ENCODE measurements at places on chromosomes 4 and X.

GRCh38 chrX:40897718-40898270, 162.5 kb upstream of the MED14 start:
- DNase-seq = no peak

DNA sequence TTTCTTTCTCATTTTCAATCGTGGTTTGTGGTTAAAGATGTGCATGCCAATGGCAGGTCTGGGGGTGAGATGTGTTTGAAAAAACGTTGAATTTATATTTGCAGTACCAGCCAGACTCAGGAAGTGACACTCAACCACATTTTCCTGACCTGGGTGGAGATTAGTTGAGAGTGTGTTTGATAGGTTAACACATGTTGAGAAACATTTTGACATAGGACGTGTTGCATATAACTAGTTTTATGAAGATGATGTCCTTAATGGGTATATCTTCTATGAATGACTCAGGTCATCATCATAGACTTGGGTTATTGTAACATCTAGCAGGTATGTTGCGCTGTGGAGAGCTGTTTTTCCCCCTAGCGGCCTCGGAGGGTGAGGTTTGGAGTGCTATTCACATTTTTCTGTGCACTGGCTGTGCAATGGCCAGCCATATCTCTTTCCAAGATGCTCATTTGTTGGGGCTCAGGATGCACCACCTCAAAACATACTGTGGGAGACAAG, 21.7 kb upstream of the CD38 start:
- DNase-seq = peak; percentile 83

DNA sequence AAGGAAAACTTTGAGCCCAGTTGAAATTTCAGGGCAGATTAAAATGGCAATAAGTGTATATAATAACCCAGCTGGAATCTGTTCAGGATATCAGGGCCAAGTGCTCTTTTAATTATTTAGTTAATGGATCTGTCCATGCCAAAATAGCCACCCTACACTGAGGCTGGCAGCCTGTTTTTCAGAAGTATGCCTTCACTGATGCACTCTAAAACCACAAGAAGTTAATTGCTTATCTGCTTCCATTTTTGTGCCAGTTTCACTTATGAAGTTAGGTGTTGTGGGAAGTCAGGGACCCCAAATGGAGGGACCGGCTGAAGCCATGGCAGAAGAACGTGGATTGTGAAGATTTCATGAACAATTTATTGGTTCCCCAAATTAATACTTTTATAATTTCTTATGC, 960.3 kb downstream of the C4orf33 start:
- no peak for DNase-seq

DNA sequence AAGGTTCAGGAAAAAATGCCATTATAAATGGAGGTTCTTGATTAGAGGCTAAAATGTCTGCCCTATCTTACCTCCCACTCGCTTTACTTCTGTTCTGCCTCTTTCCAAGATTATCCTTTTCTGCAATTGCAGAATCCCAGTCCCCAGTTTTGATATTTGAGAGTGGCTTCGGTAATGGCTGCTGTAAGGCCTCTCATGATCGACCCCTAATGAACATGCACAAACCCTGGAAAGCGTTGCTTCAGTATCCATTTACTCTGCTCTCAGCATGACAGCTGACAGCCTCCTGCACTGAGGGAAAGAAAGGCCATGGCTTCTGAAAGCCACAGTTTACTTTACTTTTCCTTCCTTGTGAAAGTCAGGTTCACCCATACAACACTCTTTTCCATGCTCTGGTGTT, 325.4 kb upstream of the GALNT7 start:
- DNase-seq = no peak

- no peak for DNase-seq
Measured at GRCh38 chrX:51917604-51918003, 24.2 kb downstream of the MAGED1 start.

DNA sequence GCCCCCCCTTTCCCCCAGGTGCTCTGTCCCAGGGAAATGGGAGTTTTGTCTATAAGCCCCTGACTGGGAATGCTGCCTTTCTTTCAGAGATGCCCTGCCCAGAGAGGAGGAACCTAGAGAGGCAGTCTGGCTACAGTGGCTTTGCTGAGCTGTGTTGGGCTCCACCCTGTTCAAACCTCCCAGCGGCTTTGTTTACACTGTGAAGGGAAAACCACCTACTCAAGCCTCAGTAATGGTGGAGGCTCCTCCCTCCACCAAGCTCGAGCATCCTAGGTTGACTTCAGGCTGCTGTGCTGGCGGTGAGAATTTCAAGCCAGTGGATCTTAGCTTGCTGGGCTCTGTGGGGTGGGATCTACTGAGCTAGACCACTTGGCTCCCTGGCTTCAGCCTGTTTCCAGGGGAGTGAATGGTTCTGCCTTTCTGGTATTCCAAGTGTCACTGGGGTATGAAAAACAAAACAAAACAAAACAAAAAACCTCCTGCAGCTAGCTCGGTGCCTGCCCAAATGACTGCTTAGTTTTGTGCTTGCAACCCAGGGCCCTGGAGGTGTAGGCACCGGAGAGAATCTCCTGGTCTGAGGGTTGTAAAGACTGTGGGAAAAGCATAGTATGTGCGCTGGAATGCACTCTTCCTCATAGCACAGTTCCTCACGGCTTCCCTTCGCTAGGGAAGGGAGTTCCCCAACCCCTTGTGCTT, 41.7 kb downstream of the ITM2A start:
- DNase-seq = peak; percentile 5

DNA sequence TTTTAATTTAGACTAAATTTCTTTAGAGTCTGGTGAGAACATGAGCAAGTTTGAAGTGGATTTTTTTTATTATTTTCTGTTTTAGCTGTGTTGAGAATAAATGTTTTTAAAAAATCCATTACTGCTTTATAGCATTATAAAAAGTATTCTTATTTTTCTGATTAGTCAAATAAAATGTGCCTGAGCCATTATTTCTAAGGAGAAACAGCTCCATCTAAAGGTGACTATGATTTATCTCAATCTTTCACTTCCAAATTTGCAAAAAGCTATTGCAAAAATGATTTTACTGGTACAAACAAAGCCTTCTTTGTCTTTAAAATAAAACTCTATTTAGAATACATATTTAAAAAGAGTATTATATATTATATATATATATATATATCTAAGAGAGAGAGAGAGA, 959.2 kb downstream of the FAM133A start:
- no peak for DNase-seq

DNA sequence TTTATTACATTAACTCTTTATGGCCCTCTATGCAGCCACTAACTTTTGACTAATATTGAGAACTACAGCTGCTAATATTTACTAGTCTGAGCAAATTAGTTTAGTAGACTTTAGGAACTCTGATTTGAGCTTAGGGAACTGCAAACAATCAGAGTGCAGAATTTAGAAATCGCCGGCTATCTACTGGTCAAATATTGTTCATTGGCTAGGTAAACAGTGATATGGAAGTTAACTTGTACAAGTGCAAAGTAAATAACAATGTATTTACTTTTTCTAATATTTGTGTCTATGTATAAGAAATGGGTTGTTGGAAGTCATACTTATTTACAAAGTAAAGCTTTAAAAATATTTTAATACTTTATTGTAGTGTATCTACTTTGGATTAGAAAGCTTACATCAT, 279.6 kb downstream of the CFAP299 start:
- no peak for DNase-seq

DNA sequence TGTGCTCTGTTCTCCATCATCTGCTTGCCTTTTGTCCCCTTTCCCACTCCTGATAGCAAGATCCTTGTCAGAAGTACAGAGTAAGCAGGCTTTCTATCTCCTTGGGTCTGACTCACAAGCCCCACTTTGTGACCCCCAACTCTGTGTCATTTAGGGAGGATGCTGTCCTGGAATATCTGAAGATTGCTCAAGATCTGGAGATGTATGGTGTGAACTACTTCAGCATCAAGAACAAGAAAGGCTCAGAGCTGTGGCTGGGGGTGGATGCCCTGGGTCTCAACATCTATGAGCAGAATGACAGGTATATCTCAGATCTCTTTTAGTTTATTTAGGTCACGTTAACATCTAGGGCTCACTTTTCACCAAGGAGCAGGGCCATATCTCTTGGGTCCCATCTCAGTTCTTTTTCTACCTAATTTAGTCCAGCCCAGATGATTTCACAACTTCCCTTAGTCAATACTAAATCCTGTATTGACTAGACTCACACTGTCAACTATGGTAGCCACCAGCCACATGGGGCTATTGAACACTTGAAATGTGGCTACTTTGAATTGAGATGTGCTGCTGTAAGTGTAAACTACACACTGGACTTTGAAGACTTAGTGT, 64.3 kb downstream of the MSN start:
- no peak for DNase-seq

DNA sequence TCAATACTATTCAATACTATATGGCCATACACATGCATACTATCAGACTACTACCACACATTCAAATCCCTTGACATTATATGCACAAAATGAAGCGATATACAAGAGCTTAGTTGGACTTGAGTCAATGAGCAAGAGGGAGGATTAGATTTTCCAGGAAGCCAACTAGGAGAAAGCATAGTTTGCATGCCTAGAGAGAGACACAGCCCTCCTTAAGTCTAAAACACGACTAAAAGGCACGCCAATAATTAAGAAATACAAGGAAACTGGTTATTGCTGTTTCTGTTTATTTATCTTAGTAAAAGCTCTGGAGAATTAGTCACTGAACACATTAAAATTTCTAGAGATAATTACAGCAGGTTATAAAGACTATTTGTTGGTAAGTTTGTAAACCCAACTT, 21.8 kb downstream of the MBNL3 start:
- no peak for DNase-seq

- no peak for DNase-seq
Measured at GRCh38 chr4:181345931-181346330, 897.3 kb upstream of the TENM3 start.

GRCh38 chr4:39319676-39320075, 46.5 kb downstream of the RFC1 start:
- no peak for DNase-seq

- DNase-seq = no peak
Measured at GRCh38 chr4:83010111-83010521, 507 bp downstream of the LIN54 start.

DNA sequence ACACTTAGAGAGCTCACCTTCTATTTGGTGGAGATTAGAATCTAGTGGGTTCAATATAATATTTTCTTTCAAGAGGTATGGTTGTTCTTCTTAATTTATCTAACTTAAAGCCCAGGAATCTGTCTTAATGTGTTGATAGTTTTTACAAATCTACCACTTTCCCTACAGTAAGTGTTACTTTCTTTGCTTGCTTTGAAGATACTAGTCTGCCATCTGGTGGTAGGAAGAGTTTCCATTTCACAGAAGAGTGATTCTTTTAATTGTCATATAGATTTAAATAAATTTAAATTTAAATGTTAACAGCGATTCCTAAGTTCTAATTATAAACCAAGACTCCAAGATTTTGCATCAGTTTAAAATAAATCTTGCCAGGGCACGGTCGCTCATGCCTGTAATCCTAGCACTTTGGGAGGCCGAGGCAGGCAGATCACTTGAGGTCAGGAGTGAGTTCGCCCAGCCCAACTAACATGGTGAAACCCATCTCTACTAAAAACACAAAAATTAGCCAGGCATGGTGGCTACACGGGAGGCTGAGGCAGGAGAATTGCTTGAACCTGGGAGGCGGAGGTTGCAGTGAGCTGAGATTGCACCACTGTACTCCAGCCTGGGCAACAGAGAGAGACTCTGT, 43.5 kb downstream of the NUDT9 start:
- DNase-seq = no peak

- no peak for DNase-seq
Measured at GRCh38 chr4:181952478-181952877, 290.7 kb upstream of the TENM3 start.

GRCh38 chrX:132488180-132488705, 595 bp downstream of the MBNL3 start:
- DNase-seq = peak; percentile 40

GRCh38 chrX:45527834-45528233, 327.2 kb upstream of the DIPK2B start:
- no peak for DNase-seq

DNA sequence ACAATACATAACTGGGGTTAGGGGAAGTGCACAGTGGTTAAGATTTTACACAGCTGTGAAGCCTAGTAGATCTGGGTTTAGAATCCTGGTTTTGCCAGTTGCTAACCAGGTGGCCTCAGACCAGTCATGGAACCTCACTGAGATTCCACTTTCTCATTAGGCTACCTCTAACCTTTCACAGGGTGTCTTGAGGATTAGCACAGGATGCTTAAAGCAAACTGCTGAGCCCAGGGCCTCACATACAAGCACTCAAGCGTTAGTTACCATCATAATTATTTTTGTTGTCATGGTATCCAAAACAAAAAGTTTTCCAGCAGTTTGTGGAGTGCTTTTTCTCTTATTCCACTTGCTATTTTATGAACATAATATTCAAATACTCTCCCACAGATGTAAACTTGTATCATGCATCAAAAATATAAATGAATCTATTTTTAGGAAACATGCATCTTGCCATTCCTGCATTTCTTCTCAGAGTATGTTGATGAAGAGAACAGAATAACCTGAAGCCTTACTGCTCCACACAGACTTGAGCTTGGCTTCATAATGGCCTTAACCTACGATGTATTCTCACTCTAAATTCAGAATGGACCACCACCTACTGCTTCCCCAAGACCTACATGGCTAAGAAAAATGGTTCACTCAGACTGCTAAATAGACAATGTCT, 12.6 kb downstream of the AP1S2 start:
- no peak for DNase-seq

DNA sequence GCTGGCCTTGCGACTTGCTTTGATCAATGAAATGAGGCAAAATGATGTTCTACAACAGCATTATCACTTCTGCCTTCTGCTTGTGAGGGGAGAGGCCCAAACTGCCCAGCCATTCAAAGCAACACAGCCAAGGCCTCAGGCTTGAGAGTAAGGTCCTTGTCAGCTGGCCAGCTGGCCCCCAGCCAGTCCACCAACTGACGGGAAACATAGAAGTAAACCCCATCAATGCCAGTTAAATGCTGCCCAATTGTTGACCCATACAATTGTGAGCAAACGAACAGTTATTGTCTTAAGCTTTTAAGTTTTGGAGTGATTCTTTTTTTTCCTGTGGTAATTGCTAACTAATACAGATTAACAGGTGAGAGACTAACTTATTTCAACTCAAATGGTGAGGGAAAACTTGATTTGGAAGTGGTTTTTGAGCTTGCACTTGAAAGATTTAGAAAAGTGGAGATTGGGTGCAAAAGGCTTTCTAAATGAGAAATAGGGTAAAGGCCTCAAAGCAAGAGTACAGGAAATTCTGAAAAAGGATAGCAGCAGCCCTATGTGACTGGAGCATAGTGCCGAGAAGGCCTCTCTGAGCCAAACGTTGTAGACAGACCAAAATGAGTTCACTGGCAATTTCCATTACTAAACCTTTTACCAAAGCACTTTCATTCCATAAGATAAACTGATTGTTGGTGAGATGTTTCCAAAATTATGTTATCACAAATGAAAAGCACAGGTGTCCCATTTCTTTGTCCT, 66.9 kb downstream of the ARHGEF38 start:
- no peak for DNase-seq

GRCh38 chrX:68880846-68881552, 52.2 kb downstream of the EFNB1 start:
- no peak for DNase-seq

- no peak for DNase-seq
Measured at GRCh38 chrX:38402118-38402517, 49.7 kb downstream of the OTC start.

All from stimulated activated CD4-positive, alpha-beta T cell treated with anti-CD3 and anti-CD28 coated beads, Interleukin-15, amount 100 ng/mL, for 24 hours (primary cell).